ENCODE measurements at places on chromosomes 16 and 17. TPM values are rescaled to one million over a fixed set of nuclear protein-coding genes. Genes with fewer than 3 reads are reported as not detected.

Gene NPIPB2
- total RNA-seq, result 4.0 TPM

Gene ADAD2
- total RNA-seq, result not detected

Gene CLEC18A
- total RNA-seq, result 0.25 TPM

Gene RNF112
- 0.45 TPM for total RNA-seq

Gene PGAP3
- 6.6 TPM for total RNA-seq

Gene NHLRC4
- total RNA-seq, result 0.15 TPM

Gene LRRC75A
- total RNA-seq, result 0.75 TPM

Gene REXO5
- total RNA-seq, result 4.6 TPM

Gene AKTIP
- 21.7 TPM for total RNA-seq

Gene SLC5A2
- total RNA-seq, result 0.24 TPM

Gene GPR142
- not detected for total RNA-seq

Gene CSH1
- not detected for total RNA-seq

Gene ASGR1
- total RNA-seq, result 1.4 TPM

Gene TTLL6
- 0.95 TPM for total RNA-seq

Gene FAM234A
- 40.6 TPM for total RNA-seq

Gene TAC4
- not detected for total RNA-seq

Gene CDC42EP4
- total RNA-seq, result 65.1 TPM

Gene CEP295NL
- total RNA-seq, result 0.48 TPM

Gene DYNLRB2
- total RNA-seq, result not detected

Gene TPPP3
- total RNA-seq, result 14.2 TPM

Gene ZNF385C
- total RNA-seq, result 0.32 TPM
